Fibroblast of pulmonary artery (primary cell): ENCODE measurements at places on chromosomes 6 and 20.

DNA sequence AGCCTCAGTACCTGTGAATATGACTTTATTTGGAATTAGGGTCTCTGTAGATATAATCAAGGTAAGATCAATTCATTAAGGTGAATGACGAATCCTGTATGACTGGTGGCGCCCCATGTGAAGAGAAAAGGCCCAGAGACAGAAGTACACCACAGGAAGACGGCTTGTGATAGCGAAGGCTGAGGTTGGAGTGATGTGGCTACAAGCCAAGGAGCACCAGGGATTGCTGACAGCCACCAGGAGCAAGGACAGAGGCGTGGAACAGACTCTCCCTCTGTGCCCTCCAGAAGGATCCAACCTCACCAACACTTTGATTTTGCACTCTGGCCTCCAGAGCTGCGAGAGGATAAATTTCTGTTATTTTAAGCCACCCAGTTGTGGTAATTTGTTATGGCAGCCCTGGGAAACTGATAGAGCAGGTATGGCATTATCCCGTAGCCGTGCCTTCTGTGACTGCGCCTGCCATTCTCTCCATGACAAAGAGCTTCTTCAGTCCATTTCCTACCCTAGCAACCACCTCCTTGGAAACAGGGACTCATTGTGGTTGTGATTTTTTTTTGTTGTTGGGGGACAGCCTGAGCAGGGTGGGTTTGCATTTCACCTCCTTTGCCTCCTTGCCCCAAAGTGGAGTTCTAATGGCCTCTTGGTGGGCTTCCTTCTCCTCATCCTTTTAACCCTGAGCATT lies 29.6 kb downstream of the PTK7 start:
- no peak for DNase-seq

- no peak for DNase-seq
Measured at GRCh38 chr6:34005901-34006531, 139.9 kb downstream of the GRM4 start.

- DNase-seq = peak; percentile 25
Measured at GRCh38 chr20:36941401-36941835, 10.1 kb downstream of the SAMHD1 start.

DNA sequence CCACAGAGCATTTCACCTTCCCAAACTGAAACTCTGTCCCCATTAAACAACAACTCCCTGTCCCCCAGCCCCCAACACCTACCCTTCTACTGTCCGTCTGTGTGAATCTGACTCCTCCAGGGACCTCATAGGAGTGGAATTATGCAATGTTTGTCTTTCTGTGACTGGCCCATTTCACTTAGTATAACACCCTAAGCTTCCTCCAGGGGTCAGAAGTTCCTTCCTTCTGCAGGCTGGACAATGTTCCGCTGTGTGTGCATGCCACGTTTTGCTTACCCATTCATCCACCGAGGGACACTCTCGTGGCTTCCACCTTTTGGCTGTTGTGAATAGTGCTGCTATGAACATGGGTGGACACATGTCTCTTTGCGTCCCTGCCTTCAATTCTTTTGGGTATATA lies 37.6 kb upstream of the MPC1 start:
- peak; percentile 49 for DNase-seq

- DNase-seq = no peak
Measured at GRCh38 chr6:133980168-133980567, 27.1 kb downstream of the TBPL1 start.

- no peak for DNase-seq
Measured at GRCh38 chr20:41143354-41143753, 6.0 kb downstream of the PLCG1 start.

DNA sequence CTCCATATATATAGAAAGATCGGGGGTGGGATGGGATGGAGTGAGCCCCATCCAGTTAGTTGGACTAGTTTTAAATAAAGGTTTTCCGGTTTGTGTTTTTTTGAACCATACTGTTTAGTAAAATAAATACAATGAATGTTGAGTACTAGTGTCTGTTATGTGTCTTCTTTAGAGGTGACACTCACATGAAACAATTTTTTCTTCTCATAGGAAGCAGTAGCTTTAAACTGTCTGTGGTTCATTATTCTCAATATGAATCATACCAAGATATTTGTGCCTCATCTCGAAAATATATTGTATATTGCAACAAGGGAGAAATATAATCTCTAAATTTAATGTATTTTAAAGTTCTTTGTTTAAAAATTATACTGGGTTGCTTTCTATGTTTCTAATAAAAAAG lies 33.4 kb downstream of the HSF2 start:
- DNase-seq = no peak

DNA sequence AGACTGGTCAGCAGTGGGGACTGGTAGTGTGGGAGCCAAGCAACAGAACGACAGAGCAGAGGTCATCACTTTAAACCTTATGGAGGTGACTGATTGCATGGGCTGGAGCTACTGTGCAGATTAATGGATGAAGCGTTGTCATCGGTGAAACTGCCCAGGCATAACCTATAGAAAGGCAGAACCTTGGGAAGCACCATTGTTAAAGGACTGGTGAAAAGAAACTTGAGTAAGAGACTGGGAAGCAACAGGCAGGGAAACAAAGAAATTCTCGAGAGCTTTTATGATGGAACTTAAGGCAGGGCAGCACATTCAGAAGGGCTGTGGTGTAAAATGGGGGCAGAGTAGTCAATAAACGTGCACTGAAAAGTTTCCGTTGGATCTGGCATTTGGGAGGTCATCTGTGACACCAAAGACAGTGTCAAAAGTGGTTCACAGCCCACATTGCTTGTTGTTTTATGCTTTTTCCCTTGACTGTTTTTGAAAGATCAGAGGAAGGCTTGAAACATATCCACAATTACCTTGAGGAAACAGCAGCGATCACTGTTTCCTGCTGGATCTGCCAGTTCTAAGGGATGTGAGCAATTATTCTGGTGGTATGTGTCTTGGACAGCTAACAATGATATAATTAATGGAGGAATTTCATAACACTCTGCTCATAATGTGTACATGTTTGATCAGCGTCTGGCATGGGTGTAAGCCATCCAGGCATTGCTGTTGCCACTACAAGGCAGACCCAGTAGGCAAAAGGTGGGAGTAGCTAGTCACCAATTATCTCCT lies 62.7 kb downstream of the LRRC1 start:
- DNase-seq = no peak

GRCh38 chr6:122246906-122247658 lies 152.4 kb upstream of the HSF2 start:
- DNase-seq = no peak

DNA sequence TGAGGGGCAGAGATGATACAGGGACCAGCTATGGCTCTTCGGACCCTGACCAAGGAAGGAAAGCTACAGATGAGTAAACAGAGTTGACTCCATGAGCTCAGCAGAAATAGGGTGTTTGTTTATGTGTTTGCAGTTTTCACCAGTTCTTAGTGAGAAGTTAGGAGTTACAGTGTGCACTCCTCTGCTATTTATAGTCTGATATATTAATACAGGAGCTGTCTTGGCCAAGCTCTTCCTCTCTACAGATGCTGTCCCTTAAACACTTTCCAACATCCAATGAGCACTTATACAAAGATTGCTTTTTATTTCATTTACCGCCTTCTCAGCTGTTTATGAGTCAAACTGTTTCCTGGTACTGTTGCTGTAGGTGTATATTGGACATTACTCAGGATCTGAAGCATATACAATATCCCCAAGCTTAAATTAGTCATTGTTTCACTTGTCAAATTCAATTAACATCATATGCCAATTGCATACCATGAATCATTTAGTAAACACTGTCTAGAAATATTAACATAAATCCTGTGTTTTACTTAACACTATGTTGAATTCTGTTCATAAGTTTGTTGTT lies 618.0 kb downstream of the PRKN start:
- DNase-seq = no peak

GRCh38 chr20:10665027-10665561 lies 8.7 kb downstream of the JAG1 start:
- peak; percentile 45 for DNase-seq

DNA sequence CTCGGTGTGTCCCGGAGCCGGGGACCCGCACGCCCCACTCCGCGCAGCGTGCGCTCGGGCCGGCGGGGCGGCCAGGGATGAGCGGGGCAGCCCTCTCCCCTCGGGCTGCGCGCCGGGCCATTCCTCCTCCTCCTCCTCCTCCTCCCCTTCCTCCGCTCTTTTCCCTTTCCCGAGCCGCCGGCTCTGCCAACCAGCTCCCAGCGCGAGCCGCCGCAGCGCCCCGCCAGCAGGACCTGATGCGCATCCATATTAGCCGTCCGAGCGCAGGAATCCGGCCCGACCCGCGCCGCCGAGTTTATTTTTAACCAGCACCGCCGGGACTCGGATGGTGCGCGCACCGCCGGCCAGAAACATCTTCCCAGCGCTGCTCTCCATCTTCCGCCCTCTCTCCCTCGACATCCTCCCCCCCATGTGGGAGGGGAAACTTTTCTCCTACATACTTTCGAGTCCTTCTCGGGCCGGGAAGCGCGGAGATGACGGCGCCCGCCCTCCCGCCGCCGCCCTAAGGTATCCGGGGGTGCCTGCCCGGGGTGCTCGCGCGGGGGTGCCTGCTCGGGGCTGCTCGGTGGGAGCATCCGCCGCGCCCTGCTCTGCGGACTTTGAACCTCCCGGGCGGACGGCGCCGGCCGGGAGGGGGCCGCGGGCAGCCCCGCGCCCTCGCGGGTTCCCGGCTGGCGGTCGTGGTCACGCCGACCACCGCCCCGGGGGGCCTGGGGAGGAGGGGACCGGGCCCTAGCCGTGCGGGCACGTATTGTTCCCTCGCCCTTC lies 619 bp downstream of the RREB1 start:
- DNase-seq = peak; percentile 60

DNA sequence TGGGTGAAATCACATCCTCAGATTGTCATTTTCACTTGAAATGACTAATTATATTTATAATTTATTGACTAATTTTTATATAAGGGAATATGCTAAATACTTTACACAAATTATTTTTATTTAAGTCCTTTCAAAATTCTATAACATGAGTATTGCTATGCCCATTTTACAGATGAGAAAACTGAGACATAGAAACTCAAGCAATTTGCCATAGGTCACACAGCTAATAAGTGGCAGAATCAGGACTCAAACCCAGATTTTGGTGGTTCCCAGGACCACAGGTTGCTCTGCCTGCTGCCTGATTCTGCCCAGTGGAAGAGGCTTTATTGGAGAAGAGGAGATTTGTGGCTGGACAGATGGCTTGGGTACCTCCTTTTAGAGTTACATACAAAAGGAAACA lies 4.9 kb downstream of the ALDH8A1 start:
- DNase-seq = no peak

DNA sequence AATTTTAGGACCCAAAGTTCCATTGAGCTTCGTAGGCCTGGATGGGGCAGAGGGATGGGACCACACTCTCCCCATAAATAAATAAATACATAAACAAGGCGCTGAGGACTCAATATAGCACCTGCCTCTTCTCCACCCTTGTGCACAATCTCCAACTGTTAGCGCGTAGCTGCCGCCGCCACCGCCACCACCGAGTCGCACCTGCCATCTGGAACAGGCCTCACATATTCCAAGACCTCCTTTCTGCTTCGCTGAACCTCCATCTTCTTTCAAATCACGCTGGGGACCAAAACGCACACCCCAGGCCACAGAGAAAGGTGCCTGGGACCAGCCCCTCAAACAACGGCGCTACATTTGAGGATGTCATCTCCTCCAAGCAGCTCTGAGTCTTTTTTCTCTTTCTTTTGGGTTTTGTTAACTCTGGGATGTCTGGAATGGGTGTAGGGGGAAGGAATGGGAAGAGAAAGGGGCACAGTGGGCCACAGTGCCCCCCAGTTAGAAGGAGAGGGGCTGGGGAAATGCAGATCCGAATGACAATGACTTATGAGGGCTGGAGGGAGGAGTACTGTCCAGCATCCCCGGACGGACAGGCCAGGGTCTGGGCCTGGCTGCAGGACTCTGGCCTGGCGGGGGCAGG lies 49.7 kb downstream of the NOL4L start:
- no peak for DNase-seq

GRCh38 chr6:14166839-14167238 lies 49.3 kb downstream of the CD83 start:
- DNase-seq = no peak

- DNase-seq = no peak
Measured at GRCh38 chr6:42418724-42419123, 33.0 kb downstream of the TRERF1 start.

GRCh38 chr20:48604426-48604825 lies 223.4 kb downstream of the PREX1 start:
- DNase-seq = no peak

- no peak for DNase-seq
Measured at GRCh38 chr6:13765570-13765969, 48.8 kb downstream of the MCUR1 start.

DNA sequence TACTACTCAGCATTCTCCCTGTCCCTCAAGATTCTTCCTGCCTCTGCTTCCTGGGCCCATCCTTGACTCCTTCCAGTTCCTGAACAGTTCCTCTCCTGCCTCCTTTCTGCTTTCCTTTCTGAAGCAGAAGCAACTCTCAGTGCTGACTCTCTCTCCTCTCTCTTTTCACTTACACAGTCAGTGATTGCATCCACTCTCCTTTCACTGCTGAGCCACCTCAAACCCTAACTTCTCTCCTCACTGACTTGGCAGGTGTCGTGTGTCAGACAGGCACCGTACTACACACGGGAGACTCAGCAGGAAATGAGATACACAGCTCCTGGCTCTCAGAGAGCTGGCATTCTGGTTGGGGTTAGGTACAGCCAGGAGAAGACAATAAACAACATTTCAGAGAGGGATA lies 5.6 kb downstream of the ABHD16A start:
- no peak for DNase-seq

DNA sequence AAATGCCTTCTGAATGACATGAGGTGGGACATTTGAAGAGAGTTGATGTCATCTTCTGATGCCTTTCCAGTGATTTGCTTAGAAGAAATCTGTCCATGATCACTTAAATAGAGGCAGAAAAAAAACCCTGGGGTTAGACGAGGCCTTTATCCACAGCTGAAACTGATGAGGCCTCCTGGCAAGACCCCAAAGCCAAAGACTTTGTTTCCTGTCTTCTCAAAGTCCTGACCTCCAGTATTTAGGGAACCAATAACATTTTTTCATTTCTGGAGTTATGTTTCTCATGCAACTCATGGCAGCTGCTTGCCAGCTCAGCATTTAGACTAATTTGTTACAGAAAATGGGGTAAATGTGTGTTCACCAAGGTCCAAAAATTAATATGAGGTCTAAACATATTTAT lies 248.0 kb upstream of the PRDM1 start:
- no peak for DNase-seq

GRCh38 chr6:63816401-63816981 lies 180.9 kb downstream of the PHF3 start:
- DNase-seq = peak; percentile 75

DNA sequence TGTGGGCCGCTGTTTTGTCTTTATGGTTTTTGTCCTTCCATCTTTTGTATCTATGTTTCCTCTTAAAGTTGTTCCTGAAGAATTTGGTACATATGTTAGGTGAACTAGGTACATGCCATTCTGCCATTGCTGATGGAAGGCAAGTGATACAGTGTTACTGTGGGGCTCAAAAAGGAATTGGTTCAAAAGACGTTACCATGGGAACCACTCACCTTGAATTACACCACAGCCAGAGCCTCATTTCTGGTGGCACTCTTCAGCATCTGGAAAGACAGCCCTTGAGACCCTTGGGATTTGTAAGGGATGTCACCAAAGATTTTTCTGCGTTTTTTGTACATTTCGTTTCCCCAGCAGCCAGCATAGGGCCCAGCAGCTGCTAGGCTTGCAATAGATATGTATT lies 31.9 kb downstream of the TMEM181 start:
- no peak for DNase-seq

GRCh38 chr6:42571611-42572342 lies 7.9 kb downstream of the UBR2 start:
- DNase-seq = no peak
